ENCODE measurements at places on chromosomes 3 and 15.

GRCh38 chr3:129249284-129250065 is at the start of gene COPG1:
COPG1 (plus strand) TSS chr3:129249606; CDS start chr3:129249710, 104 bp downstream.
- DNase-seq, result peak; percentile 82

GRCh38 chr3:169667166-169668071 is 3.9 kb upstream of the MECOM start:
- DNase-seq, result no peak

- DNase-seq, result no peak
These were observed 15.3 kb upstream of the STRIT1 start for GRCh38 chr3:155308831-155309230.

DNA sequence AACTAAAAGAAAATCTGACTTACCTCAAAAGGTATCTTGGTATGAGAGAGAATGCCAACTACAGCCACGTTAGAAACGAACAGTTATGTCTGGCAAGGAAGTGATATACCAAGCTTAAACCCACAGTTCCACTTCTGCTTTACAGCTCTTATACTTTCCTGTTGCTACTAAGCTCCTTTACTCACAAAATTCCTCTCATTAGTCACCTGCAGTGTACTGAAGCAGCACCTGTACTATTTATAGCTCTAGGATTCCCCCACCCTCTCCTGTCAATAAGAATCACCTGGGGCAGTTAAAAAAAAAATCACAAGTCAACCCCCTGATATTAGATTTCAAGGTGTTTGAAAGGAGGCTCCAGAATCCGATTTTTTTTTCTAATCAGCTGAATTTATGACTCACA is 2.9 kb upstream of the TMEM266 start:
- no peak for DNase-seq

DNA sequence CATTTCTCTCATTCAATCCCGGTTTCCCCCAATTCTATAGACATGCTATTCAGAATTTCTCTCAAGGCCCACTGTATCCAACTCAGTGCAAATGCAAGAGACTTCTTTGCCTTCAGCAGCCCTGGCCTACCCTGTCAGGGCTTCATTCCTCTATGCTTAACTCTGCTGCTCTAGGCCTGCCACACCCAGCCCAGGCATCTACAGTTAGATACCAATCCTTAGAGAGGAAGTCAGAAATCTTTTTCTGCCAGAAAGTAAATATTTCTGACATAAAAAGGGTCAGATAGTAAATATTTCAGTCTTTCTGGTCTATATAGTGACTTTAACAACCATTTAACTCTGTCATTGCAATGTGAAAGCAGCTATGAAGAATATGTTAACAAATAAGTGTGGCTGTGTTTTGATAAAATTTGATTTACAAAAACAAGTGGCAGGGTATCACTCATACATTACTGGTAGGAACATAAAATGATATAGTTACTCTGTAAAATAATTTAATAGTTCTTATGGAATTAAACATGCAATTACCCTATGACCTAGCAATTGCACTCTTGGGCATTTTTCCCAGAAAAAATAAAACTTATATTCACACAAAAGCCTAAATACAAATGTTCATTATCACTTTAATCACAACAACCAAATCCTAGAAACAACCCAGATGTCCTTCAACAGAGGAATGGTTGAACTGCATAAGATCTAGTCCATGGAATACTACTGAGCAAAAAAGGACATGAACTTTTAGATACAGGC is 942.0 kb downstream of the SQOR start:
- no peak for DNase-seq

DNA sequence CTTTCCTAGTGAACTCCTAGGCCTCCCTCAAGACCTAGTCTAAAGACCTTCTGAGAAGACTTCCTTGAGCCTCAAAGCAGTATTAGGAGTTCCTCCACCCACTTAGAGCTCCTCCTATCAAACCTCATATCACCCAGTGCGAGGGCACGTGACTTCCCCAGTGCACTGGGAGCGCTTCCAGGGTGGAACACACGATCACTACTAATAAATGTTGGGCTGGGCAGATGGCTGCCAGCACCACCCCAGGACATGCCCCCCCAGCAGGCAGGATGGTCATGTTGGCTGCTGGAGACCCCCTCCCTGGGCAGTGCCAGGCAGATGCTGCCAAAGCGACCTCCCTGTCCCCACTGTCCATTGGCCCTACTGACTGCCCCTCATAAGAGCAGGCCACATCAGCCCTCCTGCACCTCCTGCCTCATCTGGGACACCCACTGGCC is 8.5 kb upstream of the PLXND1 start:
- no peak for DNase-seq

DNA sequence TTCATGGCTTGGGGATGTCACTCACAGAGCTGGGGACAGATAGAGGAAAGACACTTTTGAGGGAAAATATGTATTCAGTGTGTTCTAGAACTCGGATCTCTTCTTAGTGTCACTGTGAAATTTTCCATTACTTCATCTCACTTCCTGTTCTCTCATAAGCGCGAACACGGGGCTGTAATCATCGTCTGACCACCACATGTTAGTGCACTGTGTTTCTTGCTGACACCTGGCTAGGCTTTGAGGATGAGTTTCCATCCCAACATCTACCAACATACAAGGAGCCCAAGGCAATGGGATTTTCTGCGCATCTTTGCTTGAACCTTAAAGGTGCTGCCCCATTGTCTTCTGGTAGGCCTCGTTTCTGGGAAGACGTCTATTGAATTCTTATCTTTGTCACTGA is 84.0 kb downstream of the LIPC start:
- no peak for DNase-seq

GRCh38 chr3:31399271-31399670 is 133.5 kb upstream of the STT3B start:
- DNase-seq, result no peak

GRCh38 chr3:138114431-138114918 is 933 bp downstream of the DZIP1L start:
- no peak for DNase-seq

DNA sequence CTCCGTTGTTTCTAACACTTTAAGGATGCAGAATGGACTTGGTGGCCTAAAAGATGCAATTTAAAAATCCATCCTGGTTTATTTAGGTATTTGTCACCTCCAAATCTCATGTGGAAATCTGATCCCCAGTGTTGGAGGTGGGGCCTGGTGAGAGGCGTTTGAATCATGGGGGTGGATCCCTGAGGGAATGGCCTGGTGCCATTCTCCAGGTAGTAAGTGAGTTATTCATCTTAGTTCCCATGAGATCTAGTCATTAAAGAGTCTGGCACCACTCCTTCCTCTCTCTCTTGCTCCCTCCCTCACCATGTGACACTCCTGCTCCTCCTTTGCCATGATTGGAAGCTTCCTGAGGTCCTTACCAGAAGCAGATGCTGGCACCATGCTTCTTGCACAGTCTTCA is 339.1 kb downstream of the NTRK3 start:
- no peak for DNase-seq

- DNase-seq, result no peak
These were observed 2.1 kb downstream of the SEC61A1 start for GRCh38 chr3:128054367-128054766.

GRCh38 chr3:152319831-152320617 is 51.3 kb downstream of the MBNL1 start:
- DNase-seq, result no peak

DNA sequence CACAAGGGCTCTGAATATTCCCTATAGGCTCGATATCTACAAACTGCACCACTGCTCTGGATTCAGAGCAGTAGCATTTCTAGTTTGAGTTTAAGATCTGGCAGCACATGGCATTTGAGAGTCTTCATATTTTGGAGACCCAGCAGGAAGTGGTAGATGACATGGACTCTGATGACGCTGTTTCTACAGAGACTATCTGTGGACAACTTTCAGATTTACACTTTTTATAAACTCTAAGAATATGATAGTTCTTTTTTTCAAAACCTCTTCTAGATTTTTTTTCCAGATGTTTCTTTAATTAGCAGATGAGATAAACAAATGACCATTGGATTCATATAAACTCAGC is 35.8 kb downstream of the ARMC8 start:
- no peak for DNase-seq

GRCh38 chr3:50370594-50370993 is 11.3 kb upstream of the TMEM115 start:
- DNase-seq, result no peak

- DNase-seq, result no peak
These were observed 28.7 kb downstream of the SPTSSB start for GRCh38 chr3:161342629-161343028.

- DNase-seq, result no peak
These were observed 303.1 kb downstream of the RPLP1 start for GRCh38 chr15:69755551-69756310.

GRCh38 chr3:196081002-196081833 is 672 bp downstream of the TFRC start:
- no peak for DNase-seq

DNA sequence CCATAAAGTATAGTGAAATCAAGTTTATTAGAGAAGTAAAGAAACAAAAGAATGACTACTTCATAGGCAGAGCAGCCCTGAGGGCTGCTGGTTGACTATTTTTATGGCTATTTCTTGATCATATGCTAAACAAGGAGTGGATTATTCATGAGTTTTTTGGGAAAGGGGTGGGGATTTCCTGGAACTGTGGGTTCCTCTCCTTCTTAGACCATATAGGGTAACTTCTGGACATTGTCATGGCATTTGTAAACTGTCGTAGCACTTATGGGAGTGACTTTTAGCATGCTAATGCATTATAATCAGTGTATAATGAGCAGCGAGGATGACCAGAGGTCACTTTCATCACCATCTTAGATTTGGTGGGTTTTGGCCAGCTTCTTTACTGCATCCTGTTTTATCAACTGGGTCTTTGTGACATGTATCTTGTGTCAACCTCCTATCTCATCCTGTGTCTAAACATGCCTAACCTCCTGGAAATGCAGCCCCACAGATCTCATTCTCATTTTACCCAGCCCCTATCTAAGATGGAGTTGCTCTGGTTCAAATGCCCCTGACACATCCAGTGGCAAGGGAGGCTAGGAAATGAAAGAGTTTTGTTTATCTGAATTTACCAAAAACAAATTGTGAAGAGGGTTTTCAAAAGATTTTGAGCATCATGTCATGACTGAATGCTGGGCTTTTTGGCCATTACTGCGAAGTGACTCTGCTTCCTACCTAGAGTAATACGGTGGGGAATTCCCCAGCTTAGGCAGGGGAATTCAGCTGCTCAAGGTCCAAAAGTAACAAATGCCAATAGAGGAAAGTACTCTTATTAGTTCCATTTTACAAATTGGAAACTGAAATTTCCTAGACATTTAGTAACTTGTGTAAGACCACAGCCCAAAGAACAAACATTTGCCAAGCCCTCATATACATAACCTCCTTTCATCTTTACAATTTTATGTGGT is 6.2 kb upstream of the SPSB4 start:
- DNase-seq, result no peak

GRCh38 chr3:18757476-18757875 is 332.3 kb upstream of the SATB1 start:
- DNase-seq, result no peak

DNA sequence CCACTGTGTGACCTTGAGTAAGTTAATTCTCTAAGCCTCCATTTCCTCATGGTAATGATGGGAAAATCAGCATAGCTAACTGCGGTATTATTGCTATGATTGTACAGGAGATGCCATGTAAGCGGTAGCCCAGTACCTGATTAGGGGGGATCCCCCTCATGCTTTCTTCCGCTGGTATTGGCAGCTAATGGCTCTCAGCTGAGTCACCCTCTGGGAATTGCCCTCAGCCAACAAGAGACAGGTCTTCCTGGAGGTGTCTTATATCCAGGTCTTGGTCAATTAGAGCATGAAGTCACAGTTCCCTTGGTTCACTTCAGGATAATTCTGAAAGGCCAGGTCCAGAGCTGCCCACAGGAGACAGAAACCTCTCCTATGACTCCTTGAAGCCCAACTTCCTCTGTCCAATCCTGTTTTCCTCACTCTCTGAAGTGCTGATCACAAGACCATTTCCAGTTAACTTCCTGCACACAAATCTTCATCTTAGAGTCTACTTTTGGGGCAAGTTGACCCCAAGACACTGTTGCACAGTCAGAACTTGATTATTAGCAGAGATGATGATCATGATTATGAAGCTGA is 724.7 kb upstream of the ZNF385D start:
- no peak for DNase-seq

DNA sequence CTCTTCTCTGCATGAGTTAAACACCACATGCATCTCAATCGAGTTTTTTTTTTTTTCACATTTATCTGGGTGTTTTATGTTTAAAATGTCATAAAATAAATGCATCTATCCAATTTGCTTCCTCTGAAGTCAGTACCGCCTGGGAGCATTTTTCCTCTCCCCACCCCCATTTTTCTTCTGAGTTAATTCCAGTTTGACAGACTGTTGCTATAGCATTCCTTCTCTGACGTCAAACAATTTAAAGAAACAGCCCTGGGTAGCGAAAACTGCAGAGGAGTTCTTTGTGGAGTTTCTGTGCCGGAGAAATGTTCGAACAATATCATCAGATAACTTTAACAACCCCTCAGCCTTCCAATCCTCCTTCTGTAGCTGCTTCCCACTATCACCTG is 900 bp upstream of the GNB4 start:
- no peak for DNase-seq

GRCh38 chr3:58178528-58179234 is 32.1 kb downstream of the DNASE1L3 start:
- no peak for DNase-seq

- DNase-seq, result no peak
These were observed 348.0 kb upstream of the DPPA4 start for GRCh38 chr3:109685084-109686079.

- DNase-seq, result no peak
These were observed 11.8 kb upstream of the KIF7 start for GRCh38 chr15:89666858-89667705.

- DNase-seq, result no peak
These were observed 92.9 kb downstream of the NR1D2 start for GRCh38 chr3:24037971-24038370.

GRCh38 chr3:38630606-38631005 is 18.9 kb downstream of the SCN5A start:
- no peak for DNase-seq

- DNase-seq, result no peak
These were observed 693.7 kb downstream of the MCTP2 start for GRCh38 chr15:94924971-94925598.

DNA sequence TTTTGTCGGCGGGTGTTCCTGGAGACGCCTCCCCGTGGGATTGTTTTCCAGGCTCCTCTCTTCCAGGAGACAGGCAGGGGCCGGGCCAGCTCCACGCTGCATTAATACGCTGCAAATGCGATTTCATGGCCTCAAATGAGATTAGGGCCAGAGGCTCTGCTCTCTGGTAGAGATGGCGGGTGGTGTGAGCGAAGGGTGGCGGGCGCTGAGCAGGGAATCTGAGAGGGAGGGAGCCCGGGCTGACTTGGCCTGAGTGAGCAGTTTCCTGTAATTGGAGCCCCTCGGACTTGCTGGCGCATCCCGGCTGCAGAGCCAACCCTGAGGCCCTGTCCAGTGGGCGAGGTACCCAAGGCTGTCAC is 7.4 kb upstream of the CCDC33 start:
- DNase-seq, result no peak

DNA sequence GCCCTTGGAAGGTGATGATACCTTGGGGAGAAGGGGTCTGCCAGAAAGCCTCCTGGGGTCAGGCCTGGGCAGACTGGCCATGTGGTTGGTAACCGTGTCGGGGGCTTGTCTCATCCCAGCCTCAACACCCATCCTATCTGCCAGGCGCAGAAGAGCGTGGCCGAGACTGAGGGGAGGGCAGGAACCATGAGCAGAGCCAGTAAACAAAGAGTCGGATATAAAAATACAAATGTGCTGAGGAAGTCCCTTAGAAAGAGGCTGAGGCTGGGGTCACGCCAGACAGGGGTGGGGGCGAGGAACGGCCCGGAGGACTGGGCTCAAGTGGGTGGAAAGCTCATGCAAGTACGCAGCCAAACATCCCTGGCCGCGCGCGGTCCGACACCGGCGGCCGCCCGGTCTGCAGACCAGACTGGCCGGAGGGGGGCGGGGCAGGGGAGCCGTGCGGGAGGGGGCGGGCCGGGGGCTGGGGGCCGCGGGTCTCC is 1.9 kb downstream of the CAMK2N2 start:
- DNase-seq, result no peak

Data from NCI-H2081 treated with DMSO at 0.1 percent for 48 hours (cell line).